Left ventricle myocardium inferior (tissue), 1 donor: ENCODE measurements at places on chromosomes 6 and 20.
A peak's percentile ranks its signal among the peaks of the same experiment; 100 is the strongest.

GRCh38 chr6:156657296-156657695, 119.9 kb upstream of the ARID1B start:
- H3K4me3 ChIP-seq, result no peak overlapping the region
- peaks cover 24% of the 10 kb centered on the region for H3K4me1 ChIP-seq
- no peaks in the 10 kb centered on the region for H3K27me3 ChIP-seq
- peak; percentile 28 for DNase-seq
- H3K27ac ChIP-seq, result peak overlapping the region; percentile 22
- H3K36me3 ChIP-seq, result no peaks in the 10 kb centered on the region

- H3K4me1 ChIP-seq, result peaks cover 32% of the 10 kb centered on the region
- no peak for DNase-seq
- H3K27ac ChIP-seq, result no peak overlapping the region
- no peak overlapping the region for H3K4me3 ChIP-seq
- no peaks in the 10 kb centered on the region for H3K27me3 ChIP-seq
- H3K36me3 ChIP-seq, result no peaks in the 10 kb centered on the region
These were observed 60.8 kb upstream of the CARMIL1 start for GRCh38 chr6:25218346-25218745.

GRCh38 chr6:12490904-12491571, 200.9 kb downstream of the EDN1 start:
- H3K4me3 ChIP-seq, result no peak overlapping the region
- peaks cover 18% of the 10 kb centered on the region for H3K4me1 ChIP-seq
- peak overlapping the region; percentile 54 for H3K27ac ChIP-seq
- H3K36me3 ChIP-seq, result no peaks in the 10 kb centered on the region

DNA sequence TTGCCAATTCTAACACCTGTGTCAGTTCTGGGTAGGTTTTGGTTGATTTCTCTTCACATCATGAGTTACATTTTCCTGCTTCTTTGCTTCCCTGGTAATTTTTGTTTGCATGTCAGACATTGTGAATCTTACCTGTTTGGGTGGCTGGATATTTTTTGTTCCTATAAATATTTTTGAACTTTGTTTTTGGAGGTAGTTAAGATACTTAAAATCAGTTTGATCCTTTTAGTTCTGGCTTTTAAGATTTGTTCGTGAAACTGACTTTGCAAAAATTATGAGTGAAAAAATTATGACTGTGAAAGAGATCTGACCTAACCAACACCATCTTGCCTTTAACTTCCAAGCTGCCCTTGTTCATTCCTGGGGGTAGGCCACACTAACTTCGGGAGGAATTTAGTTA, 69.5 kb downstream of the BCAS1 start:
- no peak overlapping the region for H3K27ac ChIP-seq
- no peak for DNase-seq
- no peaks in the 10 kb centered on the region for H3K36me3 ChIP-seq
- no peaks in the 10 kb centered on the region for H3K4me1 ChIP-seq
- H3K27me3 ChIP-seq, result peaks cover 10% of the 10 kb centered on the region

- peaks cover 21% of the 10 kb centered on the region for H3K4me1 ChIP-seq
- H3K36me3 ChIP-seq, result no peaks in the 10 kb centered on the region
- H3K27me3 ChIP-seq, result no peaks in the 10 kb centered on the region
- DNase-seq, result no peak
These were observed 42.5 kb downstream of the SLC2A4RG start for GRCh38 chr20:63782051-63782471.

GRCh38 chr20:47934761-47935160, 149.5 kb upstream of the SULF2 start:
- no peaks in the 10 kb centered on the region for H3K4me1 ChIP-seq
- no peak overlapping the region for H3K4me3 ChIP-seq
- H3K27me3 ChIP-seq, result peaks cover 47% of the 10 kb centered on the region
- DNase-seq, result no peak
- no peak overlapping the region for H3K27ac ChIP-seq
- H3K36me3 ChIP-seq, result no peaks in the 10 kb centered on the region

DNA sequence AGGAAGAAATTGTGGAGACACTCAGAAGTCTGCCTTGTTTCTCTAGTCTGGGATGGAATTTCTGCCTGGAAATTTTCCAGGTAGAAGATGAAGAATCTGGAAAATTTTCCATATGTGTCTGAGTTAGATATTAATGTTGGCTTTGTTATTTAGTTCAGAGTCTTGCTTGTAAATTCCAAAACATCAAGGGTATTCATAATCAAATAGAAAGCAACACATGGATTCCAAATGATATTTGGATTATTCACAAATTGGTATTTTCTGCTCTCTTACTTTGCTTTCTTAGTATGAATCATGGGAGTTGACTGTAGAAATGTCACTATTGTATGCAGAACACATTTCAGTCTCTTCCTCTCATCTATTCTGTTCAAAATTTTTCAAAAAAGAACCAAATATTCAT, 116.0 kb downstream of the GRIK2 start:
- no peaks in the 10 kb centered on the region for H3K27me3 ChIP-seq
- H3K4me1 ChIP-seq, result no peaks in the 10 kb centered on the region
- no peak overlapping the region for H3K4me3 ChIP-seq
- DNase-seq, result no peak
- no peak overlapping the region for H3K27ac ChIP-seq
- no peaks in the 10 kb centered on the region for H3K36me3 ChIP-seq

GRCh38 chr6:2485116-2485515, 239.7 kb upstream of the GMDS start:
- peaks cover 2% of the 10 kb centered on the region for H3K36me3 ChIP-seq
- peaks cover 20% of the 10 kb centered on the region for H3K4me1 ChIP-seq
- no peaks in the 10 kb centered on the region for H3K27me3 ChIP-seq
- H3K27ac ChIP-seq, result peak overlapping the region; percentile 6

- no peak for DNase-seq
- no peaks in the 10 kb centered on the region for H3K36me3 ChIP-seq
- no peak overlapping the region for H3K27ac ChIP-seq
These were observed 210.3 kb downstream of the FOXA2 start for GRCh38 chr20:22374066-22374465.

GRCh38 chr6:5199702-5200101, 61.0 kb downstream of the LYRM4 start:
- H3K4me3 ChIP-seq, result no peak overlapping the region
- H3K27ac ChIP-seq, result no peak overlapping the region
- no peaks in the 10 kb centered on the region for H3K36me3 ChIP-seq
- H3K27me3 ChIP-seq, result no peaks in the 10 kb centered on the region
- peaks cover 54% of the 10 kb centered on the region for H3K4me1 ChIP-seq

DNA sequence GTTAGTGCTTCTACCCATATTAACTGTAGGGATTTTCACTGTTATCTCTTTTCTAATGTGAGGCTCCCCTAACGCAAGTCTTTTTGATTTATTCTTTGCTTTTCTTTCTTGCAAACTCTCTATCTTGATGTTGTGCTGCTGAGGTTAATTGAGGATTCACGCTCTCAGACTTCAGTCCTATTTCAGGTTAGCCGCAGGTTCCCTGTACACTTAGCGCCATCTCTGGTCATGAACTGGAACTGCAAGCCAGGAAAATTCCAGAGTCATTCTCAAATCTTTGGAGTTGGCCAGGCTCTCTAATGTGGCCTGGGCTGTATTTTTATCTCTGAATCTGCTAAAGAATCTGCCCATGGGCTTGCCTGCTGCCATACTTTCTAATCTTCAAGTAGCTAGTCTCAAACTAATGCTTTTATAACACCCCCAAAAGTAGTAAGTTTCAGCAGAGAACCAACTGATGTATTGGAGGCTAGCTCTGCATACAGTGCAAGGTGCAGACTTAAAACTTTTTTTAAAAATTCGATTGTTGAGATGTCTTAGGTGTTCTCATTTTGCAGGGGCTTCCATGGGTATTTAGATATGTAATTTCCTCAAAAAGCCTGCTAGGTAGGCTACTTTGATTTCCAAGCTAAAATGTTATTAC, 91.1 kb upstream of the OPRM1 start:
- no peaks in the 10 kb centered on the region for H3K4me1 ChIP-seq
- H3K27me3 ChIP-seq, result no peaks in the 10 kb centered on the region
- no peak overlapping the region for H3K4me3 ChIP-seq

- no peak overlapping the region for H3K27ac ChIP-seq
- no peak for DNase-seq
- peaks cover 49% of the 10 kb centered on the region for H3K4me1 ChIP-seq
- no peaks in the 10 kb centered on the region for H3K27me3 ChIP-seq
- no peak overlapping the region for H3K4me3 ChIP-seq
- H3K36me3 ChIP-seq, result peaks cover 100% of the 10 kb centered on the region
These were observed 56.5 kb downstream of the TCP11 start for GRCh38 chr6:35084511-35085203.

- H3K4me1 ChIP-seq, result no peaks in the 10 kb centered on the region
- DNase-seq, result no peak
- H3K27me3 ChIP-seq, result peaks cover 18% of the 10 kb centered on the region
- no peaks in the 10 kb centered on the region for H3K36me3 ChIP-seq
- H3K4me3 ChIP-seq, result no peak overlapping the region
These were observed 77.5 kb upstream of the NNAT start for GRCh38 chr20:37443596-37443995.

GRCh38 chr6:87968435-87969278, 79.0 kb upstream of the SPACA1 start:
- H3K36me3 ChIP-seq, result no peaks in the 10 kb centered on the region
- no peak for DNase-seq
- H3K4me1 ChIP-seq, result peaks cover 3% of the 10 kb centered on the region
- no peak overlapping the region for H3K27ac ChIP-seq
- H3K27me3 ChIP-seq, result peaks cover 67% of the 10 kb centered on the region
- H3K4me3 ChIP-seq, result peak overlapping the region; percentile 60

DNA sequence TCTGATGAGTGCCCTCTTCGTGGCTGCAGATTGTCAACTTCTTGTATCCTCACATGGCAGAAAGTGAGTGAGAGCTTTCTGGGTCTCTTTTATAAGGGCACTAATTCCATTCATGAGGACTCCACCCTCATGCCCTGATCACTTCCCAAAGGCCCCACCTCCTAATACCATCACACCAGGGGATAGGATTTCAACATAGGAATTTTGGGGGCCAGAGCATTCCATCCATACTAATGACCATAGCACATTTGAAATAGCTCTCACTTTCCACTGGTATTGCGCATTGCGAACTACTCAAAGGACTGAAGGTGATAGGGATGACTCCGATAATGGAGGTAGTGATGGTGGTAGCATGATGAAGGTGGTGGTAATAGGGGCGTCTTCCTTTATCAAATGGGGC, 324.3 kb downstream of the PRL start:
- no peak overlapping the region for H3K27ac ChIP-seq
- no peak for DNase-seq
- H3K36me3 ChIP-seq, result no peaks in the 10 kb centered on the region
- no peaks in the 10 kb centered on the region for H3K27me3 ChIP-seq
- no peak overlapping the region for H3K4me3 ChIP-seq
- peaks cover 17% of the 10 kb centered on the region for H3K4me1 ChIP-seq

GRCh38 chr20:11098888-11099287, 425.1 kb upstream of the JAG1 start:
- H3K4me3 ChIP-seq, result no peak overlapping the region
- no peaks in the 10 kb centered on the region for H3K4me1 ChIP-seq
- H3K27ac ChIP-seq, result no peak overlapping the region
- no peaks in the 10 kb centered on the region for H3K36me3 ChIP-seq
- no peak for DNase-seq
- no peaks in the 10 kb centered on the region for H3K27me3 ChIP-seq

- H3K4me3 ChIP-seq, result no peak overlapping the region
- peaks cover 20% of the 10 kb centered on the region for H3K4me1 ChIP-seq
- no peak overlapping the region for H3K27ac ChIP-seq
- no peaks in the 10 kb centered on the region for H3K27me3 ChIP-seq
These were observed 41.7 kb downstream of the SLC16A10 start for GRCh38 chr6:111129013-111129412.

DNA sequence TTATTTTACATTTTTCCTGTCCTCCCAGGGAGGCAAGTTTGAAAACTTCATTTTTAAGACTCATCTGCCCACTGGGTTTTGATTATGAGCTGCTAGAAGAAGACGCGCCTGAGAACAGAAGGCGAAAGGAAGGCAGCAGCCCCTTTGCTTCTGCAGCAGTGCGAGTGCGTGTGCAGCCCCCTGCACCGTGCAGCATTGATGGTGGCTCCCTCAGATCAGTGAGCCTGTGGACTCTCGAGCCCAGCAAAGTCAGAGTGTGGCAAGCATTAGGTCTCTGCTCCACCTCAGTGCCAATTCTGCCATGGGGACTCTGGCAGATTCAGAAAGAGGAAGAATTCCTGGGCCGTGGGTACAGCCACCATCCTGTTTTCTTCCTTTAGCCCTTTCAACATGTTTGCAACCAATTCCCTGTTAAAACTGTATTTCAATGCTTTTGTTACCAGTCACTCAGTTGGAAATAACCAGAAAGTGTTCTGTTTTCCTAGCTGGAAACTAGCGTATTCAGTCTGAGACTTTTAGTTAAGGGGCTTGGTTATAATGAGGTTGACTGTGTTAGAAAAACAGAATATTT, 134.8 kb upstream of the OGFRL1 start:
- H3K4me1 ChIP-seq, result no peaks in the 10 kb centered on the region
- H3K27ac ChIP-seq, result no peak overlapping the region
- H3K27me3 ChIP-seq, result no peaks in the 10 kb centered on the region
- no peak for DNase-seq
- no peak overlapping the region for H3K4me3 ChIP-seq
- no peaks in the 10 kb centered on the region for H3K36me3 ChIP-seq

- H3K4me3 ChIP-seq, result no peak overlapping the region
- H3K36me3 ChIP-seq, result no peaks in the 10 kb centered on the region
- H3K27me3 ChIP-seq, result no peaks in the 10 kb centered on the region
- H3K4me1 ChIP-seq, result peaks cover 51% of the 10 kb centered on the region
- H3K27ac ChIP-seq, result peak overlapping the region; percentile 39
- no peak for DNase-seq
These were observed 33.2 kb upstream of the PCMTD2 start for GRCh38 chr20:64222291-64222735.

DNA sequence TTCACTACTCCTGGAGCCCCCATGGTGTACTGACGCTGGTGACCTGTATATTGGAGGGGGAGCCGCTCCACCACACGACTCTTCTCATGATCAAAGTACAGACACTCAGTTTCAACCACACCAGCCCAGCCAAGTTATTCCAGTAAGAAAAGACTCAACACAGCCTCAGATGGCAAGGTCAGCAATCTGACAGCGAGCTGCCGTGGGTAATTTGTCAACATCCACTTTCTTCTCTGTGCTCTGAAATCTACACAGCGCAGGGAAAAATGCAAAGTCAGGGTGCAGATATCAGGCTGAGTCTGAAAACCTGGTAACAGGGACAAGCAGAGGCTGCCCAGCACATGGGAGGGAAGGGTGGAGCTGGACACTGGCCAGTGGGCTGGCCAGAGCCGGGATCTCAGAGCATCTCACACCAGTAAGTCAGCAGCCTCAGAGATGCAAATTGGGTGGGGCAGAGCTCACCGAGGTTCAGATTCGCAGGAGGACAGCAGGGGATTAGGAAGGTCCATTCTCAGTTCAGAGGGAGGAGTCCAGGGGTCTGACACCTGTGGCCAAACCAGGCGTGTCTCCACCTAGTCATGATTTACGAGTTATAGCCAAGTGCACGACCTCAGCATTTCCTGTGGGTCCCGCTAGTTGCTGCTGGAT, 44.5 kb upstream of the RPS6KA2 start:
- H3K27ac ChIP-seq, result no peak overlapping the region
- DNase-seq, result no peak
- peak overlapping the region; percentile 30 for H3K4me3 ChIP-seq
- H3K27me3 ChIP-seq, result peaks cover 11% of the 10 kb centered on the region
- peaks cover 33% of the 10 kb centered on the region for H3K4me1 ChIP-seq

- H3K27ac ChIP-seq, result peak overlapping the region; percentile 57
- no peak overlapping the region for H3K4me3 ChIP-seq
- no peaks in the 10 kb centered on the region for H3K36me3 ChIP-seq
- H3K4me1 ChIP-seq, result peaks cover 18% of the 10 kb centered on the region
- no peaks in the 10 kb centered on the region for H3K27me3 ChIP-seq
These were observed 305.8 kb downstream of the CD83 start for GRCh38 chr6:14423330-14423729.
